ENCODE measurements at places on chromosomes 11 and 22.
A peak's percentile ranks its signal among the peaks of the same experiment; 100 is the strongest.

GRCh38 chr11:78978831-78979230 is 404.2 kb upstream of the NARS2 start:
- DNase-seq: no peak

DNA sequence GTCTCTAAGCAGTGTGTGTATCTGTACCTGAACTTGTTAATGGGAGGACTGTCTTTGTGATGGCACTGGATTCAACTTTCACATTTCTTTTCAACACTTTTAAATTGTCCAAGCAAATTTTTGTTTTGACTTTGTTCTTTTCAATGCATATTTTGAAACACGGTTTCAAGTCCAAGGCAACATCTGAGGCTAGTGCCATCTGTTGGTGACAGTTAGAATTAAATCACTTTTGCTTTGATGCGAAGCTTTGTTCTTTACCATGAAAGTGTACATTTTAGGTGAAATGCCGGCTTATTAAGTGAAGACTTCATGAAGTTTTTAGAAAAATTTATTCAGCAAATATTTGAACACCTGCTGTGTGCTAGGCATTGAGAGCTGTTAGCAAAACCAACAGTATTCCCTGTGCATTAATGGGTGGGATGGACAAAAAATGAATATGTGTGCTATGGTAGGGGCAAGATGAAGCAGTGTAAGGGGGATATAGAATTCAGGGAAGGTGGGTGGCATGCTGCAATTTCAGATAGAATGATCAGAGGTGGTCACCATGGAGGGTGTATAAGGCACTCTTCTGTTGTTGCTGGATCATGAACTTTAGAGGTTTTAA is 70.2 kb downstream of the DDX10 start:
- no peak for DNase-seq

DNA sequence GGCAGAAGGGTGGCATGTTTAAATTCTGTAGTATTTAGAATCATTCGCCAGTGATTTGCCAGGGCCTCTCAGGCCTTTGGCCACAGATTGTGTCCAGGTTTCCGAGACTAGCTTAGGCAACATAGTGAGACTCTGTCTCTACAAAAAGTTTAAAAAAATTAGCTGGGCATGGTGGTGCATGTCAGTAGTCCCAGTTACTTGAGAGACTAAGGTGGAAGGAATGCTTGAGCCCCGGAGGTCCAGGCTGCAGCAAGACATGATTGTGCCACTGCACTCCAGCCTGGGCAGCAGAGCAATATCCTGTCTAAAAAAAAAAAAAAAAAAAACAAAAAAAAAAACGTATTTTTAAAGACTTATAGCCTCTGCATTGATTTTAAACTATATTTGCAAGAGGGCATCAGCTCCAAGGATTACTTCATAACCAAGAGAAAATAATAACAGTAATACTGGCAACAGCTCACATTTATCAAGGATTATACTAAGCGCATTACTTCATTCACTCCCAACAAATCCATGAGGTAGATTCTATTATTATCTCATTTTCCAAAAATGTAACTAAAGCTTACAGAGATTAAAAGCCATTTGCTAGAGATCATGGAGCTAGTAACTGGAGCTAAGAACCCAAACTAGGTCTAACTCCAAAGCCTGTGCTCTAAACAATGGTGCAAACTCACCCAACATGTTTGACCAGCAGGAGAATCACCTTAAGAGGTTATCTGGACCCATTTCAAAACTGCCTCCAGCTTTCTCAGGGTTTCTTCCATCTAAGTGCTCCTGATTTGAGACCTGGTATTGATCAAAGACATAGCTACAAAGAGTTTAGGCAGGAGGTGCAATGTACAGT is 32.6 kb upstream of the SLC6A5 start:
- no peak for DNase-seq

DNA sequence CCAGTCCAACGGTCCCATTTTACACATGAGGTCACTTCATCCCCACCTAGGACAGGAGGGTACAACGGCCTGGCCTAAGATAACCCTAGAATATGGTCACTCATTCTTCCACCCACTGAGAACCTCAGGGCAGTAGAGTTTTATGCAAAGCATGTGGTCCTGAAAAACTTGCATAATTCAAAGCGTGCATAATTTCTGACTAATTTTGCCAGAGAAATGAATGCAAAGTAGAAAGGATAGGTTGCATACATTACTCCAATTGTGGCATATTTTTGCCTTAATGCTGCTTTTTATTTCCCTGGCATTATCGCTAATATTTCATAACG is 32.5 kb upstream of the SLC35C1 start:
- DNase-seq: no peak

DNA sequence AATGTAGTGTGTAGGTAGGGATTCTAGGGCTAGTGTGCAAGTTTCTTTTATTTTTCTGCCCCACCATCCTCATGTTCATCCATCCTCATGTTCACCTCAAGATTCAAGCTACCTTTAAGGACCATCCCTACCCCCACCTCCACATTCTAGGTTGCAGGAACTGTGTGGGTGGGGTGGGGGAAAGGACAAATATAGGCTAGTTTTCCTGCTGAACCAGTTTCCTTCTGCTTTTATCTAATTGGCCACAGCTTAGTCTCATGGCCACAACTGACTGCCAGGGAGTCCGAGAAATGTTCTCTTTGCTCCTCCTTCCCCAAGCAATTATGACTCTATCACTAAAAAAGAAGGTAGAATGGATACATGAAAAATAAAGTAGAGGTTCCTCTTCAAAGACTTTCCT is 179.0 kb upstream of the LARGE1 start:
- no peak for DNase-seq

DNA sequence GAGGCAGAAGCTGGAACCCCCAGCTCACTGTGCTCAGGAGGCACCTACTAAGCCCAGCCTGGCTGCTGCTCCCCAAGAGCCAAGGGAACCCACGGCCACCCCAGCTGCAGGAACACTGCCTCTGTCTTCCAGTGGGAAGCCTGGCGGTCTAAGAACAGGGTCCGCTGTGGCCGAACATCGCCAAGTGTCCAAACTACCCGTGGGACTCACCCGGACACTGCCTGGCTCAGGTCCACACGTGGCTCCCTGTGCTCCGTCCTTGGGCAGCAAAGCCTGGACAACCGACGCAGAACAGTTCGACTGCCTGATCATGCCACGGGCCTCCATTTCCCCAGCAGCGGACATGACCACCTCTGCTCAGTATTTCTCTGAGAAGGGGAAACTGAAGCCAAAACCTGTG is 747.0 kb downstream of the BRD1 start:
- DNase-seq: no peak

DNA sequence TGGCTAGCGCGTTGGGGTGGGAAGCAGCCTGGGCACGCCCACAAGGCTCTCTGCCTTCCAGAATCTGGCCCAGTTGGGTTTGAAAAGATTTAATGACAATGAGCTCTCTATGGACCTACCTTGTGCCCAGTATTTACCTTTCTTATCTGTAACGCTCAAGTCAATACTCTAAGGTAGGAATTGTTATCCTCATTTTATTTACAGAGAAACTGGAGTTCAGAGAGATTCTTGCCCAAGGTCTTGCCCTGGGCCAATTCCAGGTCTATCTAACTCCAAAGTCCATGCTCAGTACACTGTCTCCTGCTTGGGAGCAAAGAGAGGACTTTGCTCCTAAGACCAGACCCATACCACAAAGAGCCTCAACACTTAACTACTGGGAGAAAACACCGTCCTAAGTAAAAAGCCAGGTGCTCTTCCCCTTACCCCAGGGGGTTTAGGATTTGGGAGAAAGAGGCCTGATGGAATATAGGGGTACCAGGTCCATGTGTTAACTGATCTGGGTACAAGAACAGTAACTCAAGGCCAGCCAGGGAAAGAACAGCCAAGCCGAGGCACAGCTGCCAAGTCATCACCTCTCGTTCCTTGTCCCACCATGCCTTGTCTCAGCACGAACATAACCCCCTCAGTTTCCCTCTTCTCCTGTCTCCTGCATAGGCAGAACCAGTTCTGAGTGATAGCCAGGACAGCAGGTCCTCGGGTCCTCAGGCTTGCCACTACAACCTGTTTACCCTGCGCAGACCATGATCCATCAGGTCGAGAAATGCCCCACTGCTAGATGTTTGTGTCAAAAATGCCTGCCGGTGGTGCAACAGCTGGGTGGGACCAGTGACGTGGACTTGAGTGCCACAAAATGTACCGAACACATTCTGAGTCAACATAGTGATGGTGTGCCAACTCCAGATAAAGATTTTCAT is 14.6 kb downstream of the APOA4 start:
- DNase-seq: no peak

GRCh38 chr22:30918761-30919160 is 49.8 kb downstream of the MORC2 start:
- DNase-seq: no peak

DNA sequence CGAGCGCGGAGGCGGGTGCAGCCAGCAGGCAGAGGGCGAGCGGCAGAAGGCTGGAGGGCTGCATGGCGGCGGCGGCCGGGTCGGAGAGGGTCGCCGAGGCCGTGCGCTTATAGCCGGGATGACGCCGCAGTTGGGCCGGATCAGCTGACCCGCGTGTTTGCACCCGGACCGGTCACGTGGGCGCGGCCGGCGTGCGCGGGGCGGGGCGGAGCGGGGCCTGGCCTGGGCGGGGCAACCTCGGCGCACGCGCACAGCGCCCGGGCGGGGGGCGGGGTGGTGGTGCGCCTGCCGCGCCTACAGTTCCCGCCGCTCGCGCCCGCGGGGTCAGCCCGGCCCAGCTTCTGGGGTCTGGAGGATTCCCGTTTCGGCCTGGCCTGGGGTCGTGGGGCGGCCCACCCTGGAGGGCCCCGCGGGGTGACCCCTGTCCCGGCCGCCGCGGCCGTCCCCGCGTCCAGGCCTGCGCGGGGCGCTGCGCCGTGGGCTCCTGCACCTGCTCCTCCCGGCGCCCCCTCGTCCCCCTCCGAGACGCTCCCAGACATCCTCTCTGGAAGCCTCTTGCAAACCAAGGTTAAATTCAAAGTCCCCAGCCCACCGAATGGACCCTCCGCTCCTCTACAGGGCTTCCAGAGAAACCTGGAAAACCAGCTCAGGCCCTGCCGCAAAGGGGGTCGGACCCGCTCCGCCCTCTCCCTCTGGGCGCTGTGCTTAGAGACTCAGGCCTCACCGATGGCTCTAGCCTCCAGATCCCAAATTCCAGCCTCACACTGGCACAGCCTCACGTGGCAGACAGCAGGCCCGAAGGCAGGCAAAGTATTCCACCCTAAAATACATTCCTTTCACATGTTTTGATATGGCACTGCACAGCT is at the start of gene CTSD:
CTSD (minus strand) TSS at position 132 of the 866 bp plus-strand sequence; CDS start at position 64, 68 bp downstream.
- DNase-seq: peak; percentile 64

DNA sequence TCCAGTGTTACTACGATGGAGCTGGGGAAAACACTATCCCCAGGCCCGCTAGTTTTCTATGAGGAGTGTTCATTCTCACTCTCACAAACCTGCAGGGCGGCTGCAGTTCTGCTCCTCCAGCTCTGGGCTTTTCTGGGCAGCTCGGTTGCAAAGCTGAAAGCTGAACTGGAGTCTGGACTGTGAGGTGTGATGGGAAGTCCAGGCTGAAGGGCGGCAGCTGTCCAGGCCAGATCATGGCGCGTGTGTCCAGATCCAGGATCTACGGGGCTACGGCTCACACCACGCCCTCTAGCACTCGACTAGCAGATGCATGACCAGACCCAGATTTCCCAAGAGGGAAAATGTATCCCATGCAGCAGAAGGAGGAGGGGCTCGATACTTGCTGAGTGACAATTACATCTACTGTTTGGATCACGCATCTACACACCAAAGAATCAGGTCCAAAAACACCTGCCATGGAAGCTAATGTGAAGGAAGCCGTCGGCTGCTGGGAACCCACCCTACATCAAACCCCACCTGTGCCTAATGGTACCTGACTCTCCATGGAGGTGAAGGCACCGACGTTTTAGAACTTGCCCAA is 555.0 kb downstream of the BRD1 start:
- DNase-seq: no peak

All from activated naive CD8-positive, alpha-beta T cell treated with anti-CD3 and anti-CD28 coated beads, Interleukin-2, amount 50 U/mL, for 16 hours (primary cell).